B cell (primary cell): ENCODE measurements at places on chromosomes 16 and 17.

DNA sequence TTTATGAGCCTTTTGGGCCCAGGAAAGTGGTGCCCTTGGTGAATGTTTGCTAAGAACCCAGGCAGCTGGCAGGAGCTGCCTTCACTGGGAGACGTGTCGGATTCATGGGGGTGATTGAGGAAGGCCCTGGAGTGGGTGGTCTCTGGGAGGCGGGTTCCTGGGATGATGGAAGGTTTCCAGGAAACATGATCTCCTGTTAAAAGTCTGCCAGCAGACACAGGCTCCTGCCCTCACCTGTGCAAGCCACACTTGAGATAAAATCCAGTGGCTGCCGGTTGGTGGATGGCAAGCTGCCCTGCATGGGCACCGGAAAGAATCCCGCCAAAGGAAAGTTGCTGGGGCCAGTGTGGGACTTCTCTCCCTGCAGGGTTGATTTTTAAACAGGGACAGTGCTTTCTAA, 189.0 kb upstream of the CIBAR2 start:
- DNase-seq, result no peak
- H3K27ac ChIP-seq, result no peak overlapping the region
- no peak overlapping the region for H3K4me3 ChIP-seq
- no peaks in the 10 kb centered on the region for H3K27me3 ChIP-seq
- H3K4me1 ChIP-seq, result peaks cover 34% of the 10 kb centered on the region

GRCh38 chr17:42518046-42518754, 17.8 kb upstream of the NAGLU start:
- no peaks in the 10 kb centered on the region for H3K27me3 ChIP-seq
- H3K27ac ChIP-seq, result no peak overlapping the region
- H3K36me3 ChIP-seq, result no peaks in the 10 kb centered on the region
- peaks cover 7% of the 10 kb centered on the region for H3K4me1 ChIP-seq
- H3K4me3 ChIP-seq, result no peak overlapping the region
- DNase-seq, result no peak

- H3K4me1 ChIP-seq, result no peaks in the 10 kb centered on the region
- peaks cover 2% of the 10 kb centered on the region for H3K36me3 ChIP-seq
- H3K4me3 ChIP-seq, result no peak overlapping the region
- no peak for DNase-seq
These were observed 12.7 kb upstream of the RCVRN start for GRCh38 chr17:9917801-9918200.

- no peak overlapping the region for H3K4me3 ChIP-seq
- no peaks in the 10 kb centered on the region for H3K27me3 ChIP-seq
- H3K27ac ChIP-seq, result no peak overlapping the region
- H3K4me1 ChIP-seq, result peaks cover 4% of the 10 kb centered on the region
These were observed 46.7 kb downstream of the LMF1 start for GRCh38 chr16:924063-924462.

DNA sequence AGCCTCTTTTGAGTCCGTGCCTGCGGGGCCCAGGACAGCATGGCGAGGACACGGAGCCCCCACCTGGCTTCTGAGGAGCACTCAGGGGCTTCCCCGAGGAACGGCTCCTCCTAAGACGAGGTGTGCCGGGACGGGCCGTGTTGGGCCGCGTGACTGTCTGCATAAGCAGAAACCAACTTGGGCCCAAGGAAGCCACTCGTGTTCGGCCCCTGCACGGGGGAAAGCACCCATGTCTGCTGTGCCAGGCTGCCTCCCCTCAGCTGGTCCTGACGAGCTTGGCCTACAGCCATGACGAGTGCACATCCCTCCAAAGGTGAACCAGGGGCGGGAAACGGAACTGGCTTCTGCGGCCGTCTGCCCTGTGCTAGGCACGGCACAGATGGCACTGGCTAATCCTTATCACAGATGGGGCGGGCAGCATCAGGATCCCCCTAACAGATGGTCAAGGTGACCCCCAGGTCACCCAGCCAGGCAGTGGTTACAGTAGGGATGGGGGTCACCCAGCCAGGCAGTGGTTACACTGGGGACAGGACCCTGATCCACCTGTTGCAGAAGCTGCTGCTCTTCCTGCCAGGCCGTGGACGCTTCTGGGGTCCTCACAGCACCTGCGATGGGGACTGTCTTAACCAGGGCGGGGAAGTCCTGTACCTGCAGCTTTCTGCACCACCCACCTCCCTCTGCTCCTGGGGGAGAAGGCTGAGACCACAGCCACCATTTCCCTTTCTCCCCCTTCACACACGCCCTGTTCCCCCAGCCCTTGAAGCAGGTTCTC, 25.6 kb downstream of the MRM3 start:
- H3K27ac ChIP-seq, result no peak overlapping the region
- no peaks in the 10 kb centered on the region for H3K4me1 ChIP-seq
- no peak overlapping the region for H3K4me3 ChIP-seq
- H3K36me3 ChIP-seq, result no peaks in the 10 kb centered on the region
- no peak for DNase-seq

- no peaks in the 10 kb centered on the region for H3K4me1 ChIP-seq
- DNase-seq, result no peak
- no peaks in the 10 kb centered on the region for H3K36me3 ChIP-seq
- H3K4me3 ChIP-seq, result no peak overlapping the region
- H3K27me3 ChIP-seq, result no peaks in the 10 kb centered on the region
These were observed 46.7 kb downstream of the STAT3 start for GRCh38 chr17:42341568-42341967.

DNA sequence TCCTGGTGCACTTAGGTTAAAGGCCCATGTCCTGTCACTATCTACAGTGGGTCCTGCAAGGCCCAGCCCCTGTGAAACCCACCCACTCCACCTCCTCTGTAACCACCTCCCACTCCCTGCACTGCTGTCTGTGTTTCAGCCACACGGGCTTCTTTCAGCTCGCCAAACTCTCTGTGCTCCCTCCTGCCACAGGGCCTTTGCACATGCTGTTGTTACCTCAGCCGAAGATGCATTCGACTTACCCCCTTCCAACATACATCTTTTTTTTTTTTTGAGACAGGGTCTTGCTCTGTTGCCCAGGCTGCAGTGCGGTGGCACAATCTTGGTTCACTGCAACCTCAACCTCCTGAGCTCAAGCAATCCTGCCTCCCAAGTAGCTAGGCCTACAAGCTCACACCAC, 76.5 kb upstream of the RPL38 start:
- no peaks in the 10 kb centered on the region for H3K4me1 ChIP-seq
- DNase-seq, result no peak
- H3K27ac ChIP-seq, result no peak overlapping the region
- peaks cover 12% of the 10 kb centered on the region for H3K27me3 ChIP-seq

DNA sequence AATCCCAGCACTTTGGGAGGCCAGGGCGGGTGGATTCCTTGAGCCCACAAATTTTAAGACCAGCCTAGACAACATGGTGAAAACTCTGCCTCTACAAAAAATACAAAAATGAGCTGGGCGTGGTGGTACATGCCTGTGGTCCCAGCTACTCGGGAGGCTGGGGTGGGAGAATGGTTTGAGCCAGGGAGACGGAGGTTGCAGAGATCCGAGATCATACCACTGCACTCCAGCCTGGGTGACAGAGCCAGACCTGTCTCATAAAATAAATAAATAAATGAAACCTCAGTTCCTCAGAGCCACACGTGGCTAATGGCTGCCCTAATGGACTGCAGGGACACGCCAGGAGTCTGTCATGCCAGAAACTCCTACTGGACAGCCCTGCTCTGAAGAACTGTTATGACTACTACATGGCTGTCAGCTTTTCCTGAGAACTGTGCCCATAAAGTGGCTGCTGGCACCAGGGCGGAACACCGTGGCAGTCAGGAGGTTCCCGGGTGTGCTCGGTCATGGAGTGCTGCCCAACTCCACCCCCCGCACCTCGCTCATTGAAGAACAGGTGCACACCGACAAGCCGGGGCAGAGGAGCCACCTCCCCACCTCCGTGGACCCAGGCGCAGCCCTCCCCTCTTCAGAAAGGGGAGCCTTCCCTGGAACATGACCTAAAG, 4.3 kb downstream of the TMEM11 start:
- no peak overlapping the region for H3K4me3 ChIP-seq
- H3K36me3 ChIP-seq, result peaks cover 35% of the 10 kb centered on the region
- no peaks in the 10 kb centered on the region for H3K27me3 ChIP-seq
- DNase-seq, result no peak
- no peak overlapping the region for H3K27ac ChIP-seq
- H3K4me1 ChIP-seq, result peaks cover 25% of the 10 kb centered on the region

DNA sequence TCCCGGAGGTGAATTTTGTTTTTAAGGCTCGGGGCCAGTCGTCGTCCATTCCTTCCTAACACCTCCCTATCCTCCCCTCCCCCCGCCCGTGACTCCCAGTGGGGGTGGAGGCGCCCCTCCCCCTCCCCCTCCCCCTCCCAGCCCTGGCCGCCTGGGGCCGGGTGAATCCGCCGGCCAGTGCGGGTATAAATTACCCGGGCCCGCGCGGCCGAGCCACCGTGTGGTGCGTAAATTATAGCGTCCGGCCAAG, 2.0 kb upstream of the GSE1 start:
- H3K4me1 ChIP-seq, result peaks cover 58% of the 10 kb centered on the region
- H3K4me3 ChIP-seq, result peak overlapping the region; percentile 71
- no peaks in the 10 kb centered on the region for H3K36me3 ChIP-seq
- no peaks in the 10 kb centered on the region for H3K27me3 ChIP-seq
- no peak for DNase-seq
- H3K27ac ChIP-seq, result no peak overlapping the region

DNA sequence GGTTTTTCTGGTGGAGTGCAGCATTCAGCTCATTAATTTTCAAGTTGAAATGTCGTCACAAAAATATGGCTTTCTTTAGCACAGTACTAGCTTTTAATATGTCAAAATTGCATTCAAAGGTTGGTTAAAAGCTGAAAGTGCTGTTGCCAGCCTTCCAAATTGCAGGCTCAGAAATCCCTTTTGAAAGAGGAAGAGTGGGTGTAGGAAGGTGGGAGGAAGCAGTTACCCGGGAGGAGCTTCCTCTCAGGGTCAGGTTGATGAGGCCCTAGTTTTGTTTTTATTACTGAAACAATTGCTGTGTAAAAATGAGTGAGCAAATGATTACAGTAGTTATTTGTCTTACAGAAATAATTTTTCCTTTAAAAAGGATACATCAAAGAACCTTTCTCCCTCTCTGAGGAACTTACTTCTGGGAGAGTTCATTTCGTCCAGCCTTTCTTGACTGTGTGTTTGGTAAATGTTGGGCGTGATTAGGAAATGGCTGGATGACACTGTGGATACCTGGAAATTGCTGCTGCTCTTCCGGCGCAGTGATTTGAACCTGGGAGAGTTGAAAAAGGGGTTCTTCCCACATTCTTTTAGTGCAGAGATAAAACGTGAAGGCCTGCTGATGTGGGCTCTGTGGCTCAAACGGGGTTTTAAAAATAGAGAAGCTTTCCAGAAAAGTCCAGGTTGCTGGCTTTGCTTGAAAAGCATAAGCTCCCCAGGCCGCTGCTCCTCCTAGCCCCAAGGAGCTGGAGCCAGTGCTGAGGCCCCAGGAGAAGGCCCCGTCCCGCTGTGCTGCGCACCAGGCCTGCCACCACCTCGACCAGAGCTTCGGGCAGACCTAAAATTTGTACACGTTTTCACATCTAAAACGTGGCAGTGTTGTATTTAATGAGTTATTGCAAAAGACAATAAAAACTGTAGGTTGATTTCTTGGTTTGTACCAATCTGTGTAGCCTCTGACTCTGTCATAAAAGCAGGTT, 41.7 kb downstream of the SEC14L1 start:
- H3K4me1 ChIP-seq, result peaks cover 44% of the 10 kb centered on the region
- H3K27ac ChIP-seq, result no peak overlapping the region
- no peaks in the 10 kb centered on the region for H3K27me3 ChIP-seq

DNA sequence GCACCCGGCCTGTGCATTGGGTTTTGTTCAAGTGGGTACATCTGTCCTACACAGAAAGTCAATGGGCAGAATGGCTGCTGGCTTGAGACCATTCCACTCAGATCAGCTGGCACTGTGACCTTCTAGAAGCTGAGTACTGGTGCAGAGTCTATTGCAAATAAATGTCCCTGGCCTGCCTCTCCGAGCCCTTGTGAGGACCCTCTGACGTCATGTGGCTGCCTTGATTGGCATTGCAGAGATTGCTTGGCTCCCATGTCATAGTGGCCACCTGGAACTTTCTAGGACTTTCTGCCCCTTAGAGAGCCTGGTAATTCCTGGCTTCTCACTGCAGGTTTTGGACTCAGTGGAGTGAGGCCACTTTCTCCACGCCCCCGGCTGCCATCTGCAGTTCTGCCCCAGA, 211.3 kb downstream of the ENGASE start:
- no peak overlapping the region for H3K4me3 ChIP-seq
- no peaks in the 10 kb centered on the region for H3K36me3 ChIP-seq
- H3K27ac ChIP-seq, result no peak overlapping the region
- DNase-seq, result no peak
- H3K27me3 ChIP-seq, result no peaks in the 10 kb centered on the region
